Lung (tissue), 17 donors: ENCODE measurements at places on chromosomes 2 and 18. TPM values are rescaled to one million over a fixed set of nuclear protein-coding genes. Genes with fewer than 3 reads are reported as not detected.

DNA sequence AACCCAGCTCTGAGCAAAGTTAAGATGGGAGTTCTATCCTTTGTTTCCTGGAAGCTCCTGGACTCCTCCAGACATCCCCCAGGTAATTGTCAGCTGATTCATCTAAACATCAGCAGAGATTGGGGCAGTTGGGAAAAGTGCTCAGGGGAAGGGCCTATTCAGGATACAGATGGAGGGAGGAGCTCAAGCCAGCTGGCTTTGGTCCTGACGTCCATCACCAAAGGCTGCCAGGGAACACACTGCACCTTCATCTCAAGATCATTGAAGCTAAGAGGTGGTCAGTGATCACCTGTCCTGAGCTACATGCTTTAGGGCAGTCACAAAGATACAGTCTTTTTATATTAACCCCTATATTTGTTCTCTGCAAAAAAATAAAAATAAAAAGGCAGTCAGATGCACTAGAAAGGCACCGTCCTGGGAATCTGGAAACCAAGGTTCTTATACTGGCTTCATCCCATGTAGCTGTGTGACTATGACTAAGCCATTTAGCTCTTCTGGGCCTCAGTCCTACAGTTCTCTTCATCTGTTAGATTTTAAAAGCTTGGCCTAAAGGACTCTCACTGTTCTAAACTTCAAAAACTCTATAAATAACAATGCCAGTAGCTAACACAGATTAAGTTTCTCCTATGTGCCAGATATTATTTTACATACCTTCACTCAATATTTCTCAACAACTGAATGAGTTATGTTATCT is 446.5 kb downstream of the BCL11A start:
- no peaks in the 10 kb centered on the region for H3K27me3 ChIP-seq
- no peaks in the 10 kb centered on the region for H3K4me1 ChIP-seq
- no peak for DNase-seq
- H3K36me3 ChIP-seq: no peaks in the 10 kb centered on the region

- no peaks in the 10 kb centered on the region for H3K27me3 ChIP-seq
- H3K4me1 ChIP-seq: no peaks in the 10 kb centered on the region
- H3K36me3 ChIP-seq: peaks cover 4% of the 10 kb centered on the region
- no peak overlapping the region for H3K27ac ChIP-seq
Measured at GRCh38 chr2:42754776-42755140, 9.2 kb downstream of the OXER1 start.

The METTL21A gene
- 10.3 TPM for total RNA-seq

The GPR55 gene
- total RNA-seq: 0.58 TPM

The IRS1 gene
- total RNA-seq: 36.7 TPM
